ENCODE measurements at places on chromosomes 1 and 21.

DNA sequence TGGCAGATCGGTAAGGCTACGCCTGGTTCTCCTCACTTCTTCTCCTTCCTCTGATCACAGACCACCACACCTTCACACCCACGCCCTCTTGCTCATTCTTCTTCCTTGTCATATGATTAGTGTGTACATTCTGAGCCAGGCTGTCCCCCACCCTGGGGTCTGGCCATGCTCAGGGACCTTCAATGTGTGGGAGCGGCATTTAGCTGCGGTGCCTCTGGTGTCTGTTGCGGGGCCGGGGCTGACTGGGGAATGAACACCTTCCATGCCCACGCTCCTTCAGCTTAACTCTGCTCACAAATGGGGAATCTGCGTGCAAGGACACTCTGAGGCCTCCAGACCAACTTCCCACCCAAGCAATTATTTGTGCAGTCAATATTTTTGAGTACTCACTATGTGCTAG lies 29.4 kb downstream of the QSOX1 start:
- DNase-seq: no peak

DNA sequence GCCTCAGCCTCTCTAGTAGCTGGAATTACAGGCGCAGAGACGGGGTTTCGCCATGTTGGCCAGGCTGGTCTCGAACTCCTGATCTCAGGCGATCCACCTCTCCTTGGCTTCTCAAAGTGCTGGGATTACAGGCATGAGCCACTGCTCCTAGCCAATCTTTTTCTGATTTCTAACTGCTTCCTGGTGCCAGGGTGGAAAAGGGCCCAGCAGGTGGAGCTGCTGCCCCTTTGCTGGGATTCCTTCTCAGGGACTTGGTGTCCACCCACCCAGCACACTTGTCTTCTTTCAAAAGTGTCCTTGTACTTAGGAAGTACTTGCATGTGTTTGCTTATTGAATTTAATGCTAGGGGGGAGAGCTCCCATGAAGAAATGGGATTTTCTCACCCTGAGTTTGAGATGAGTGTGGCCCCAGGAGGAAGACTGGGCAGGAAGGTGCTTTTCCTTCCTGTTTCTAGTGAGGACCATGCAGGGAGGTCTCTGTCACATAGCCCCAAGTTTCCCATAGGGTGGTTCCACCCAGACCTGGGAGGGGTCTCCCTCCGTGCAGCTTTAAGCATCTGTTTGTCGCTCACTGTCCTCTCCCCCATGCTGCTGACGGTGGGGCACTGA lies 14.2 kb downstream of the UTP11 start:
- peak; percentile 66 for DNase-seq

DNA sequence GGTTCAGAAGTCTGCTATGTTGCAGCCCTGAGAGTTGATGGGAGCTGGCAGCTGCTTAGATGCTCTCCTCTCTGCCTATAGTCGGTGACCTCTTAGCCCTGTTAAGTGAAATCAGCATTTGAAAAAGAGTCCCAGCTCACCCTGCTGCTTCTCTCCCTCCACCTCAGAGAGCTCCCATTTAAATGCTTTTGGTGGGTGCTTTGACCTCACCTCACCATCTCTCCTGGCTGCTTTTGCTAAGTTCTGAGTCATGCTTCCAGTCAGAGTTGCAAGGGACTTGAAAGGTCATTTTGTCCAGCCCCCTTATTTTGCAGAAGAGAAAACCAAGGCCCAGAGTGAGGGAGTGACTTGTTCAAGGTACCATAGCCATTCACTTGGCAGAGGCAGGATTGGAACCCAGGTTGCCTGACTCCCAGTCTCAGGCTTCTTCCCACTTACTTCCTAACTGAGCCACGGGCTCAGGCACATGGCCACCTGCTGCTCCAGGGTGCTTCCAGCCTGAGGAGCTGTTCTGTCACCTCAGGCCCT lies 3.3 kb downstream of the MAPKAPK2 start:
- DNase-seq: no peak

- DNase-seq: no peak
Observed at GRCh38 chr21:37916310-37917051, at the start of gene KCNJ6. Gene KCNJ6 (minus strand): TSS chr21:37916457. CDS start chr21:37840682, 75,775 bp downstream.

DNA sequence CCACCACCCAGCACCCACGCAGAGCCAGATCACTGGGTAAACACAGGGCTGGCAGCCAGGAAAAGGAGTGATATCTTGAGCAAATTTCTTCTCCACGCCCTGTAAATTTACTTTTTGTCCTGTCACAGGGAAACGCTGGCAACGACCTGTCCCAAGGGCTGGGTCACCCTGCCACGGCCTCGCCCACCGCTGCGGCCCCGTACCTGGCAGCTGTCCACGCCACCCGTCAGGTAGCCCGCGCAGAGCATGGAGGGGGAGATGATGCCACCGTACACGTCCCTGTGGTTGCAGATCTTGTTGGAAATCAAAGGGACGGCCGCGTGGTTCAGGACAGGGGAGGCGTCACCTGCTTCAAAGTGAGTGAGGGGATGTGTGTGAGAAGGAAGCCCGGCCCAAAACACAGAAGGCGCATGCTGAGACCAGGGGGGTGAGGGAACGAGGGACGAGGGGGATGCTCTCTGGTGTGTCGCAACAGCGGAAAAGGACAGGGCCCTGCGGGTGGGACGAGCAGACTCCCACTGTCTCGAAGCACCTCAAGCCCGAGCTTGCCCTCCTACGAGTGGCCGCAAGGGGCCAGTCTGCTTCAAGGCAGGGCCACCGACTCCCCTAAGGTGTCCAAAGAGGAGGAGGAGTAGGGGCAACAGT lies 10.1 kb upstream of the TFF1 start:
- no peak for DNase-seq

- DNase-seq: no peak
Observed at GRCh38 chr1:24300971-24301784, 18.0 kb upstream of the GRHL3 start.

- DNase-seq: no peak
Observed at GRCh38 chr1:219666242-219666641, 53.3 kb upstream of the ZC3H11B start.

GRCh38 chr1:98331718-98332311 lies 329.7 kb upstream of the SNX7 start:
- no peak for DNase-seq

- DNase-seq: no peak
Observed at GRCh38 chr21:36909901-36910561, 56.4 kb downstream of the HLCS start.

- no peak for DNase-seq
Observed at GRCh38 chr1:234696148-234696576, 86.2 kb upstream of the IRF2BP2 start.

- DNase-seq: no peak
Observed at GRCh38 chr21:33317145-33317544, 7.6 kb upstream of the IFNAR1 start.

DNA sequence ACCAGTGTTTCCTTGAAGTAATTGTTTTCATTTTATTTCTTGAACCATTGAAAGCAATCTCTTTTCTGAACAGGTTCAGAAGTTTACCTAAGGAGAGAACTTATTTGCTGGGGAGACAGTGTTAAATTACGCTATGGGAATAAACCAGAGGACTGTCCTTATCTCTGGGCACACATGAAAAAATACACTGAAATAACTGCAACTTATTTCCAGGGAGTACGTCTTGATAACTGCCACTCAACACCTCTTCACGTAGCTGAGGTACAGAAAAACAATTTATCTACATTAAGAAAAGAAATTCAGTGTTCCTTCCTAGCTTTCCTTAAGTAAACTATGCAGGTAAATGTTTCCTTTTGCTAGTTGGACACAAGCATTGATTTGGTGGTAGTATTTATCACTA lies 27.4 kb downstream of the AGL start:
- DNase-seq: no peak

DNA sequence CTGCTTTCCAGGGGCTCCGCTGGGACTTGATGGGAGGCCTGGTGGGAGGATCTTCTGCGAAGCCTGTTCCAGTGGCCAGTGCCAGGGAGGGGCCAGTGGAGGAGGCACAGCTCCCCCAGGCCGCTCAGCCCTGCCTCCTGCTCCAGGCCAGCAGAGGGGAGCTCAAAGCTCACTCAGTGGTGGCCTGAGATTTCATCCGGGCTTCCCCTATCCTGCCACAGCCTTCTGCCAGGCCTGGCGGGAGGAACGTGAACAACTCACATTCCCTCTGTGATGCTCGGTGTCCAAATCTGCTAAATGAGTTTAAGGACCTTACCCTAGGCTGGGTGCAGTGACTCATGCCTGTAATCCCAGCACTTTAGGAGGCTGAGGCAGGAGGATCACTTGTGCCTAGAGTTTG lies 3.3 kb downstream of the CLCNKB start:
- no peak for DNase-seq

- DNase-seq: no peak
Observed at GRCh38 chr21:37450445-37450941, 83.9 kb downstream of the DYRK1A start.

DNA sequence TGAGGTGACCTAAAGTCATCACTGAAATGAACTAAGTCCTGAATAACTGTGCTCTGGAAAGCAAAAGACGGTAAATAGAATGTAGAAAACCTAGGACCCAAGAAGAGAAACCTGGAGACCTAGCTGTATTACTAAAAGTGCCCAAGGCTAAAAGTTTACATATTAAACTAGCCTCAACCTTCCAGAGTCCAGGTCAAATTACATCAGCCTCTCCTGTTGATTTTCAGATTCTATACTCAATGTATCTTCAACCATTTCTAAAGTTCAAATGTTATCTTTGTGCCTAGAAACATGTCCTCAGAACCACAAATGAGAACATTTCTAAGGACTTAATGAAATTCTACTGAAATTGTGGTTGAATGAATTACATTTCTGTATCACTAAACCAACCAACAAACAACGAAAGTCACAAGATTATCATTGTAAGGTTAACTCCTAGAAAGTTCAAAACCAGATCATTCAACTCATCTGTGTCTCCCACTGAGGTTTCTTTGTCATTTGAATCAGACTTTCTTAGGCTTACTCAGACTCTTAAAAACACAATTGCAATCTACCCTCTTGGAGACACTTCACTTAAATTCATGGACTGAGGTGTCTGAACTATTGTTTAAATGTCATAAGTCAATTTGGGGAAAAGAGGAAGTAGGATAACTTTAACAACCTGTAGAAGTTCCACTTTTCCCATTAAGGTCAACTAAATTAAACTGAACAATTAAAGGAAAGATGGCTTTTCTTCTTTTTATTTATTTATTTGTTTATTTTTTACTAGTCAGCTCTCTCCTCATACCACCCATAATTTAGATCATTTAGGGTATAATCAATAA lies 207.7 kb downstream of the BARHL2 start:
- DNase-seq: no peak

Data from stimulated activated CD4-positive, alpha-beta T cell treated with anti-CD3 and anti-CD28 coated beads, Interleukin-4, amount 100 ng/mL, for 1 hour (primary cell).